ENCODE measurements at places on chromosomes 7 and 10.

DNA sequence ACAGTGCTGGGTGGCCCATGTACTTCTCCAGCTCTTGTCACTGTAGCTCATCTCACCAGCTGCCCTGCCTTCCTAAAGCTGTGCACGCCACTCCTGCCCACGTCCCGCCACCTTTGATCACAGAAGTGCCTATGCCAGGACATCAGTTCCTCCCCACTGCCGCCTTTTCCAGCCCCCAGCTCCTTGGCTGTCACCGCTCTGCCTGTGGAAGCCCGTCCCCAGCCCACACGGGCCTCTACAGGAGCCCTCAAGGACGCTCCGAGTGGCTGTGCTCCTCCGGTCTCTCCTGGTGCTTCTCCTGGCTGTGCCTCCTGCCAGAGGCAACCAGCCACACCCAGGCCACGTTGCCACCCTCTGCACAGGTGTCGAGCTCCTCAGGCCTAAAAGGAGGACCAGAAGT is 19.3 kb upstream of the INMT start:
- DNase-seq = no peak

DNA sequence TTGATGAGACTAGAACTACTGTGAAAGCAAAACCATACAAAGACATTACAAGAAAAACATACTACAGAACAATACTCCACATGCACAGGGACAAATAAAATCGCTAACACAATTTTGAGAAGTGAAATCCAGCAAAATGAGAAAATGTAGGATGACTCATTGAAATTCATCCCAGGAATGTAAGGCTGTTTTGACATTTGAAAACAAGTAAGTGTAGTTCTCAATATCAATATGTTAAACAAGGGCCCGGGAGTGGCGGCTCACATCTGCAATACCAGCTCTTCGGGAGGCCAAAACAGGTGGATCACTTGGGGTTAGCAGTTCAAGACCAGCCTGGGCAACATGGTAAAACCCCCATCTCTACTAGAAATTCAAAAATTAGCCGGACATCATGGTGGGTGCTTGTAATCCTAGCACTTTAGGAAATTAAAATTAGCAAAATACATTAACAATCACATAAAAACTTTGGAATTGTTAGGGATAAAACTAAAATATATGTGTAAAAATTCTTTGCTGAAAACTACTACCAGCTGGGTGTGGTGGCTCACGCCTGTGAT is 113.7 kb upstream of the ADARB2 start:
- no peak for DNase-seq

DNA sequence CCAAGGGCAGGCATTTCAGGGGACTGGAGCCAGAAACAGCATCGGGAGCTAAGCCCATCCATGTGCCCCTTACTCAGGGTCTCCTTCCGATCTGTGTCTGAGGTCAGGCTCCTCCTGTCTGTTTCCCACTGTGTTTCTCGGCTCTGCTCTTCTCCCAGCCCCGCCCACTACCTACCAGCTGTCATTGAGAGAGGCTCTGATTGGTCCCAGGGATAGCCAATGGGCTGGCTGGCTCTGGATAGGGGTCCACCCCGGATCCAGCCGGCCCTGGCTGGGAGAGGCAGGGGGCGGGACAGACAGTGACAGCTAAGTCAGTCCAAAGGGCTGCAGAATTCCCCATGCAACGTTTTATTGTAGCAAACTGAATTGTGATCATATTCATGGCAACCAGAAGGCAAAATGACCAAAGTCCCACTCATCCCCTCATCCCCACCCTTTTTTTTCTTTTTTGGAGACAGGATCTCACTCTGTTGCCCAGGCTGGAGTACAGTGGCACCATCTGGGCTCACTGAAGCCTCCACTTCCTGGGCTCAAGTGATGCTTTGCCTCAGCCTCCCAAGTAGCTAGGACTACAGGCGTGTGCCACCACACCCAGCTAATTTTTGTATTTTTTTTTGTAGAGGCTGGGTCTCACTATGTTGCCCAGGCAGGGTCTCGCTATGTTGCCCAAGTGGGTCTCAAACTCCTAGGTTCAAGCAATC is 76.3 kb downstream of the CLIP2 start:
- DNase-seq = no peak

DNA sequence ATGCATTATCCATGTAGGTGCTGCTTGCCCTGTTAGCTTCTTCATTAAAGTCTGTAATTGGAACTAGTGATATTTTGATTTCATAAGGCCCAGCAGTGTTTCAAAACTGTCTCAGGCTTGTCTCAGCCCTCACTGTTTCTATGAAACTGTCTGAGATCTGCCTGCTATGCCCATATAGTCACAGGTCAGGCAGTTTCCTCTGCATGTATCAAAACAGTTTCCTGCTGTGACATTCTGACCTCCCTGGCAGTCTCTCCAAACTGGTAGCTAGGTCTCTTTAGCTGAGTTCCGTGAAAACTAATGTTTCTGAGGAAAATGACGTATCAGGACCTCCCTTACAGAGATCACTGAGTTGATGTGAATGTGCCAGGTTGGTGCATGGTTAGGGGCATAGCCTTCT is 18.9 kb upstream of the SEMA3D start:
- DNase-seq = no peak

GRCh38 chr7:118040562-118040961 is 143.4 kb upstream of the LSM8 start:
- no peak for DNase-seq

DNA sequence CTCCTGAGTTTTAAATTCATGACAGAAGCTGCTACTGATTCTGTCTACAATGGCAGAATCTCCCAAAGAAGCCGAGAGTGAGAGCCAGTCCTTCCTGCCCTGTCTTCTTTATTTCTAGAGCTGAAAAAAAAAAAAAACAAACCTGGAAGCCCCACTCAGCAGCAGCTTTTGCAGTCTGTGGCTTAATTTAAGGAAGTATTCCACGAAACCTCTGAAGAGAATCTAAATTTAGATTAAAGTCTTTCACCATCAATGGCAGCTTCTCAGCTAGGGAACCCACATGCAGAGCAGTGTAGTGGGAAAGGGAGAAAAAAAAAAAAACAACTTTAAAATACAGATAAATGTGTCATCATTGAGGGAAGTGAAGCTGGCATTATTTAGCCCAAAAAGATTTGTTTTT is 23.4 kb downstream of the SMURF1 start:
- DNase-seq = no peak

DNA sequence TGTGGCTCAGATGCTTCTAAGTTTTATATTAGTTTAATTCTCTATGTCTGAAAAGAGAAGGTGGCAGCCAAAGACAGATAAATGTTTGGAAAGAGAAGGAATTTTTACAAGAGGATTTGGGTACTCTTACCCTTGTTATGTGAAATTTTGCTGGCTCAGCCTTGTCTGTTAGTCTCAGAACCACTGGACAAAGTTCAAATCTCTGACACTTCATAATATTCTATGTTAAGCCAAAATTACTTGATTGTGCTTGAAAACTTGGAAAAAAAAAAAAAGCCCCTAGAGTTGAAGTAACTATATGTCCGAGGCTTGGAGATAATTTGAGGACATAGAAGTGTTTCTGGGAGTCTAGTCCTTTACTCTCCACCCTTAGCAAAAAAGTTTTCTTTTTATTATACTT is 1079.3 kb upstream of the LRRTM3 start:
- no peak for DNase-seq

DNA sequence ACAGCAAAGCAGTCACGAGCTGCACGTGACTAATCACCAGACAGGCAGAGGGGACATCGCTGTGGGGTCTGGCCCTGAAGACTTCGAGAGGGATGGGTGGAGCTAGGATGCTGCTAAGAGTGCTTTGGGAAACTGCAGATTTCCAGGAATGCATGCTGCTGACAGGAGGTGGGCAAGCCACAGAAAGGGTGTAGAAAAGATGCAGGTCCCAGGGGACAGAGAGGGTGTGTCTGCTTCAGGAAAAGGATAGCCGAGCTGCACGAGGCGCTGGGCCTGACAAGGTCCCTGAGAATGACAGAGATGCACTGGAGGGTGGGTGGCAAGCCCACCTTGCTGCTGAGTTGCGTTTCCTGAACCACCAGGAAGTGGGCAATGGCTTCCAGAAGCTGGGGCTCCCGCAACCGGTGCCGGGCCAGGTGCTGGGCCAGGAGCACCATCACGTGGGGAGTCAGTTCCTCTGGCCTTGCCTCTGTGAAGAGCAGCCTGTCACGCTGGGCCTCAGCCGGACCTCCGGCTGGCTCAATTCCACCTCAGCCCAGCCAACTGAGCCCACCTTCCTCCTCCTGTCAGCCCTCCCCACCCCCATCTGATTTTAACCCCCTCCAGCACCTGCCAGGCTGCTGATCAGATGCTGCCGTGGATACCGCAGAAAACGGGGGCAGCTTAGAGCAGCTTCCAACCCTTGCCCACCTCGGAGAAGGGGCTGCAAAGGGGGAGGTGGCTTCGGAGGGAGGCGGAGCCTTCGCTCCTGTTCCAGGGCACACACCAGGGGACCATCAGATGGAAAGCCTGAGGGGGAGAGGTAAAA is 2.2 kb downstream of the FASTK start:
- DNase-seq = no peak

- no peak for DNase-seq
These were observed 525.7 kb downstream of the KCNMA1 start for GRCh38 chr10:77111611-77112550.
